ENCODE measurements at places on chromosomes 6 and 20. TPM values are rescaled to one million over a fixed set of nuclear protein-coding genes. Genes with fewer than 3 reads are reported as not detected.

Gene PRDM1
- total RNA-seq = 10.4 TPM

Gene CYP21A2
- not detected for total RNA-seq

Gene BYSL
- 42.6 TPM for total RNA-seq

Gene PBOV1
- not detected for total RNA-seq

Gene PAK5
- not detected for total RNA-seq

Gene SLC22A1
- total RNA-seq = 1.5 TPM

GRCh38 chr6:35973670-35974222 is 50.7 kb downstream of the SLC26A8 start:
- DNase-seq = peak; percentile 64

- peak; percentile 88 for DNase-seq
These were observed at the start of gene CTSZ for GRCh38 chr20:59006864-59007664. TSS of gene CTSZ (minus strand) at chr20:59007254. CDS start at chr20:59007128, 126 bp downstream.

DNA sequence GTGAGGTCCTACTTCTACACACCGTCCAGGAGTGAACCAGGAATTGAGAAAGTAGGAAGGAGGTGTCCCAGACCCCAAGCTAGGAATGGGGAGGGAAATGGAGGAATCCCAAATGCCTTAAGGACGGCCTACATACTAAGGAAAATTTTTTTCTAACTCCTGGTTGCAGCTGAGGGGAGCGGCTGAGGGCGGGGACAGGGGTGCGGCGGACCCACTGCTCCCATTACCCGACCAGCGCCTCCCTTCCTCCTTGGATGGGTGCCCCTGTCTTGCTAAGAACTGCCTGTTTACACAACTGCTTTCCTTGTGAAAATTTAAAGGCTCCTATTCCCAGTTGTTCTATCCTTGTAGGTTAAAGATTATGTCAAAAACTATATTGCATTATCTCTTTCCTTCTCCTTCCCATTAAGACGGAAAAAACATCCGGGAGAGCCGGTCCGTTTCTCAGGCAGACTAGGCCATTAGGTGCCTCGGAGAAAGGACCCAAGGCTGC is 699 bp upstream of the HSPA1B start:
- no peak for DNase-seq

DNA sequence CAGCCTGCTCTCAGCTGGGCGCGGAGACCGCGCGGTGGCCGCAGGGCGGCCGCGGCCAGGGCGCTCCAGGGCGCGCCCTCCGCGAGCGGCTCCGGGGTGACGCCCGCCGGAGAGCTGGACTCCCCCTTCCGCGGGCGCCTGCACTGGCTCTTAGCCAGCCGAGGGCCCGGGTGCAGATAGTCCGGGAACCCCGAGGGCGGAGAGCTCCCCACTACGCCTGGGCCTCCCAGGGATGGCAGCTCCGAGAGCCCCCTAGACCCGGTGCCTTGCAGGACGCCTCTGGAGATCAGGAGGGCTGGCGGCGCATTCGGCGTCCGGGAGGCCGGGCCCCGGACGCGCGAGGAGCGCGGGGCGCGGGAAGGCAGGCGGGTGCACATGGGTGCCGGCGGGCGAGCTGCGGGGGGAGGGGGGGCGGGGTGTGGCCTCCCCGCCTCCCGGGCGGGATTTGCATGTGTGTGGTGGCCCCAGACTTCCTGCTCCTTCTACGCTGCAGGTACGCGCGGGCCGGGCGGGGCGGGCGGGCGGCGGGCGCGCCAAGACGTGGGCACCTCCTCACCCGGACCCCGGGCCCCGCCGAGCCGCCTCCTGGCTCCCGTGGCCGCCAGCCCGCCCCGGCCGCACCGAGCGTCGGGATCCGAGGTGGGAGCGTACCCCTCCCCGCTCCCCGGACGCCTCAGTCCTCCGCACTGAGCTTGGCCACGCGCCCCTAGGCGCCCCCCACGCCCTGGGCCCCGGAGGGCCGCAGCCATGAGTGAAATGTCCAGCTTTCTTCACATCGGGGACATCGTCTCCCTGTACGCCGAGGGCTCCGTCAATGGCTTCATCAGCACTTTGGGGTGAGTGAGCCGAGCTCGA is at the start of gene ITPR3:
Gene ITPR3 (plus strand): TSS at position 467 of the 855 bp plus-strand sequence. CDS start 281 bp downstream, at position 748.
- peak; percentile 77 for DNase-seq

DNA sequence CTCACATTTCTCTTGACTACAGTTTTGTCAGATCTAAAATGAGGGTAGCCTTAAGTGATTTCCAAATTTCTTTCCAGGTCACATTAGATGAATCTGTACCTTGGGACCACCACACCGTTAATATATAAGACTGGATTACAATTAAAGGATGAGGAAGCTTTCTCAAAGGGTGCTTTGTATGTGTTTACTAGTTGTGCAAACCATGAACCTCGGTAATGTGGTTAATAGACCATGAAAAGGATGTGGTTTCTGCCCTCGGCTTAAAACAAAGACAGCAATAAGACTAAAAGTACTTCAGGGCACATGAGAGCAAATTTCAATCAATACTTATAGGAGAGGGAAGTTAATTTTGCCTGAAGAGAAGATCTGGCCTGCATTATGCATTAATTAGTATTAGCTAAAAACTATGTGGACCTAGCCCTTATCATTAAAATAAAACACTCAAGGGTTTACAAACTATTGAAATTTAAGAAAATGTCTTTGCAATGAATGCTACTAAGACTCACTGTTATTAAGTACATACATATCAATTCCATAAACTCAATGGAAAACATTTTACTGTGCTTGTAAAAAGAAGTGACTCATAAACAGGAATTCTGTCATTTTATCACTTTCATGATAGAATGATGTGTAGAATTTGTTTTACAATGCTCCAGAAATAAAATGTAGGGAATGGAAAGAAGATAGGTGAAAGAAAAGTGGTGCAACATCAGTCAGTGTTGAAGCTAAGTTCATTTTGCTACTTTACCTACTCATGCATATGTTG is 936 bp upstream of the TMX4 start:
- no peak for DNase-seq

DNA sequence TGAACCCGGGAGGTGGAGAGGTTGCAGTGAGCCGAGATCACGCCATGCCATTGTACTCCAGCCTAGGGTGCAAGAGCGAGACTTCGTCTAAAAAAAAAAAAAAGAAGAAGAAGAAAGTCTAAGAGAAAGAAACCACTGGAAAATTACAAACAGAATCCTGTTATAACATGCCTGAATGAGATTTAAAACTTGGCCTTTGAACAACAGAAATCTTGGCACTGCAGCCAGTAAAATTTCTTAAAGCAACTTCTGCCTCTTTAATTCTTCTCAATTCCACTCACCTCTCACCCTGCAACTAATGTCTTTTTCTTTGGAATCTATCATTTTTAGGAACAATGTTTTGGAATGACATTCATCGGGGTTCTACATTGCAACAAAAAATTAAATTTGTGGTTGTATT is 26.3 kb downstream of the PM20D2 start:
- no peak for DNase-seq

- DNase-seq = peak; percentile 35
These were observed 90.0 kb upstream of the DTNBP1 start for GRCh38 chr6:15752820-15753219.

GRCh38 chr20:58664883-58665282 is 13.8 kb downstream of the STX16 start:
- no peak for DNase-seq

- no peak for DNase-seq
These were observed 159.7 kb downstream of the TAF4 start for GRCh38 chr20:61905781-61906523.

GRCh38 chr20:37360391-37361115 is 14.6 kb downstream of the SRC start:
- no peak for DNase-seq

DNA sequence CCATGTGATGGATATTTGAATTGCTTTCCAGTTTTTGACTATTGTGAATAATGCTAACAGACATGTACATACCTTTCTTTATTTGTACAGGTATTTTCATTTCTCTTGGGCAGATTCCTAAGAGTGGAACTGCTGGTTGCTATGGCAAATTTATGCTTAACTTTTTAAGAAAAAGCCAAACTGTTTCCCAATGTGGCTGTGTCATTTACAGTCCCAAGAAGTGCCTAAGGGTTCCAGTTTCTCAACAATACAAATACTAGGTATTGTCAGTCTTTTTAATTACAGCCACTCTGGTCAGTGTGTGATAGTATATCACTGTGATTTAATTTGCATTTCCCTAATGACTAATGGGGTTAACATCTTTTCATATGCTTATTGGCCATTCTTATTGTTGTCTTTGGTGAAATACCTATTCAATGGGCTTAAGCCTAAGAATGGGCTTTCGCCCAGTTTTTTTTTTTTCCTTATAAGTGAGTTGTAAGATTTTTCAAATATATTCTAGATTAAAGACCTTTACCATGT is 10.3 kb downstream of the REPS1 start:
- no peak for DNase-seq

DNA sequence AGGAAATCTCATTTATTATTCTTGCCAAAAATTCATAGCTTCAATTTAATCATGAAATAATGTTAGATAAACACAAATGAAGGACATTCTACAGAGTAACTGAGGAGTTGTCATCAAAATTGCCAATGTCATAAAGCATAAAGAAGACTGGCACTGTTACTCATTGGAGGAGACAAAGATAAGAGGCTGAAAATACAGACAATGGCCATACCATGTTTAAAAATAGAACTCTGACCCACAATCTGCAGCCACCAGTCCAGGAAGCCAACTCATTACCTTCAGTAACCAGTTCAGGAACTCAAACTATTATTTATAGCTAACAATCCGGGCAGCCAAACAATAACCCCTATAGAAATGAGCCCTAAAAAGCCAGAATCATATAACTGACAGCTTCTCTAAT is 795.6 kb downstream of the TENT5A start:
- DNase-seq = no peak

Data from Caco-2 (cell line).